ENCODE measurements at places on chromosomes 16 and 17.

GRCh38 chr17:55734128-55734781 is 11.6 kb upstream of the TMEM100 start:
- no peak for DNase-seq

DNA sequence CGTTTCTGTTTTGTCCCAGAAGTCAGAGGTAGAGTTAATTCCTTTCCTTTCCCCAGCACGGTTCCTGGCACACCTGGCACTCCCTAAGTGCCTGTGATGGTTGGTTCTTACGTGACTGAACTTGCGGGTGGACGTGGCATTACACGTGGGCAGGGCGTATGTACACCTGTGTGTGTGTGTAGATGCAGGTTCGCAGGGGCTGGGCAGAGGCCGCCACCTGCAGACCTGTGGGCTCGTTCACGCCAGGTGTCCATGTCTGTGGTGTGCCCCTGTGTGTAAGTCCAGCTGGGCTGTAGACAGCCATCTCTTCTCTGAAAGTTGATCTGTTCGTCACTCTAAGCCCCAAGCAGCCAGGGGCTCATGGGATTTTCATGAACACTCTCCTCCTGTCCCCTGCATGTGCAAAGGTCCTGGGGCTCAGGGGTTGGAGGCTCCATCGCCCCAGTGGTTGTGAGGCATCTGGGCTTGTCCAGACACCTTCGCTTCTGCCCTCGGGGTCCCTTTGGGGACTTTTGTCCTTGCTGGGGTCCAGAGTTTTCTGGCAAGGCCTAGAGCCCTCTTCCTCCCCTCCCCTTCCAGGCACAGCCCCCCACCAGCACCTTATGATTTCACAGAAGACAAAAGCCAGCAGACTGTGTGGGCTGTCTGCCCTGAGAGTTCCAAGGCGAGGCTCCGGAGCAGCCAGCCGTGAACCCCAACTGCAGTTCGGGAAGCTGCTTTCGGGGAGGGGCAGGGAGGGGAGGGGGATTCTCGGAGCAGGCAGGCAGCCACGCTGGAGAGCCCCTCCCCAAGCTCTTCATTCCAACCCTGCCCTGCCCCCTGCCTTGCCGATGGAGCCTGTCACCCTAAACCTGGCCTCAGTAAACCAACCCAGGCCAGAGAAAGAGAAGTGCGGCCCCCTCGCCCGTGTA is 5.4 kb upstream of the FSCN2 start:
- DNase-seq: no peak

DNA sequence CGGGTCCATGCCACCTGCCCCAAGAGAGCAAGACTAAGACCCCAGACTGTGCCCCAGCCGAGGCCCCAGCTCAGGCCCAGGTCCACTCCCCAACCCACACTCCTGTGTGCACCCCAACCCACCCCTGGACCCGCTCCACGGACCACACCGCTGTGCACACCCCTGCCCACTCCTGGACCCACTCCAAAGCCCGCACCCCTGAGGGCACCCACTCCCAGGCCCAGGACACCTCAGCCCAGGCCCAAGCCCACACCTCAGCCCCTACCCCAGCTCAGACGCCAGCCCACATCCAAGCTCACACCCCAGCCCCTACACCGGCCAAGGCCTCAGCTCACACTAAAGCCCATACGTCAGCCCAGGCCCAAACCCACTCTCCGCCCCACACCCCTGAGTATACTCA is 1.1 kb downstream of the SPEM3 start:
- no peak for DNase-seq

DNA sequence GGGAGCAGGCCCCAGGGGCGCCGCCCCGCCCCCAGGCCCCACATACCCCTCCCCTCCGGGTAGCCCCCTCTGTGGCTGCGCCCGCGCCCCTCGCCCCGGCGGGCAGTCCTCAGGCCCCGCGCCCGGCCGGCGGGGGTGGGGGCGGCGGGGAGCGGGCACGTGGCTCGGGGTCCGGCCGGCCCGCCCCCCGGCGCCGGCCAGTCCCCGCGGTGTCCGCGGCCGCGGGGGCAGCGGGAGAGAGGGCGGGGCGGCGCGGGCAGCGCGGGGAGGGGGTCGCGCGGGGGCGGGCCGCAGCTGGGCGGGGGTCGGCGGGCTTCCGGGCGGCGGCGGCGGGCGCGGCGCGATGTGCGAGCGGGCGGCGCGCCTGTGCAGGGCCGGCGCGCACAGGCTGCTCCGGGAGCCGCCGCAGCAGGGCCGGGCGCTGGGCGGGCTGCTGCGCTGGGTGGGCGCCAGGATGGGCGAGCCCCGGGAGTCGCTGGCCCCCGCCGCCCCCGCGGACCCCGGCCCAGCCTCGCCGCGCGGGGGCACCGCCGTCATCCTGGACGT is 335 bp downstream of the NECAB2 start:
- DNase-seq: no peak

- no peak for DNase-seq
Observed at GRCh38 chr17:16917671-16918394, 54.1 kb downstream of the TNFRSF13B start.

DNA sequence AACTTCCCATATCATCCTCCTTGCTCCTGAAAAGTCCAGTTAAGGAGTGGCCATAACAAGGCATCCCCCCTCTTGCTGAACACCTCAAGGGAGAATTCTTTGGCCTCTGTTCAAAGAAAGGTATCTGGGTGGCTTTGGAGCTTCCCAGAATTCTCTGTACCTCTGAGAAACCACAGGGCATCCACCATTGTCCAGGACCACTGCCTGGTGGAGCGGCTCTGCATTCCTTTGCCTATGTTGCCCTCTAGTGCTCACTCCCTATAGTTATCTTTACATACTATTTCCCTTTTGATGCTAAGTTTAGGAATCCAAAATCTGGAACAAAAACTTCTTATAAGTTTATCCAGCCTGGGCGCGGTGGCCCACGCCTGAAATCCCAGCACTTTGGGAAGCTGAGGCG is 30.3 kb downstream of the CHD9NB start:
- no peak for DNase-seq

GRCh38 chr16:67104061-67104460 is 5.7 kb upstream of the PHAF1 start:
- no peak for DNase-seq

DNA sequence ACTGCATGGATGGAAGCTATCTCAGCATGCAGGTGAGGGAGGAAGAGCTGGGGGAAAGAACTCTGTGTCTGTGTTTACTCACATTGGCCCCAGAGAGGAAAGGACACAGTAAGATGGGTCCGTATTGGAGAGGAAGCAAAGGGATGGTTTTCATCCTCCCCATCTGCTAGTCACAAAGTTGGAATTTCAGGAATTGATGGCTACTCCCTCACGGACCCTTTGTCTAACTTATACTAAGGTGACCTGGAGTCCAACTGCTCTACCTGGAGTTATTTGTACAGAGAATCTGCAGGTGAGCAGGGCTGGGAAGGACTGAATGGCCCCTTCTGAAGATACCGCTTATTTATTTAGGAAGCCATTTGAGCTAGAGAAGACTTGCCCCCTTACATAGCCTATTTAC is 55.1 kb downstream of the WNT3 start:
- no peak for DNase-seq

GRCh38 chr16:56625140-56625942 is at the start of gene MT1E:
MT1E (plus strand) TSS chr16:56625781; CDS start chr16:56625852, 71 bp downstream.
- no peak for DNase-seq

DNA sequence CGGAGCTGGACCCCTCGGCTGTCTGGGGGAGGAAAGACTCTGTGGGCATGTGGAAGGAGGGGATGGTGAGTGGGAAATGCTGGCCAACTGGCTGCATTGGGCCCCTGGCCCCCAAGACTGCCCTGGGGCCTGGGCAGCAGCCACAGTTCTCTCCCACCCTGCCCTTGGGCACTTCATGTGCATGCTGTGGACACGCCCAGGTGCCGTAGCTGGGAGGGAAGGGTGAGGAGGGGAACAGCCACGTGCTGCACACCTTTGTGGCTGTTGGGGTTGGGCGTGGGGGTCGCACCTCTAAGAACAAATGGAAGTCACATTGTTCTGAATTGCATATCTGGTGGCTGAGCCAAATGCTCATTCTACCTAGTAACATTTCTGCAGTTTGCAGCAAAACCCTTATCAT is 11.9 kb upstream of the ZNHIT3 start:
- DNase-seq: no peak

GRCh38 chr16:55592306-55592705 is 25.8 kb downstream of the CAPNS2 start:
- DNase-seq: no peak

DNA sequence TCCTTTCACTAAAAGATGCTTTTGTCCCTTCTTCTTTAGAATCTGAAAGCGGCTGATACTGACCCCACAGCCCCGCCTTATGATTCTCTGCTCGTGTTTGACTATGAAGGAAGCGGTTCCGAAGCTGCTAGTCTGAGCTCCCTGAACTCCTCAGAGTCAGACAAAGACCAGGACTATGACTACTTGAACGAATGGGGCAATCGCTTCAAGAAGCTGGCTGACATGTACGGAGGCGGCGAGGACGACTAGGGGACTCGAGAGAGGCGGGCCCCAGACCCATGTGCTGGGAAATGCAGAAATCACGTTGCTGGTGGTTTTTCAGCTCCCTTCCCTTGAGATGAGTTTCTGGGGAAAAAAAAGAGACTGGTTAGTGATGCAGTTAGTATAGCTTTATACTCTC is 10.1 kb upstream of the TANGO6 start:
- DNase-seq: no peak

DNA sequence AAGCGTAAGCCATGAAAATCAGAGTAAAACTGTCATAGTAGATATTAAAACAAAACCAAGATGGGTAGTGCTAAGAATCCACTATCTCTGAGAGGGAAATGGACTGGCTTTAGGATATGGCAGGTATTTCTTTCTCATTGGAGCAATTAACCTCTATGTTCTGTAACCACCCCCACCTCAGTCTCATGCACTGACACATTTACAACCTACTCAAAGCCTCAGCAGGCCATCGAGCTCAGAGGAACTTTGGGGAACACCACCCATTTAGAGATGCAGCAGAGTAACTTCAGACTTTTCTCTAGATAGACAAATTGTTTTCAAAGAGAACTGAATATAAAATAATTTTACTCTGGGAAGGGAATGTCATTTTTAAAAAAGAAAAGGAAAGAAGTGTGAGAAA is 615.8 kb upstream of the ZFHX3 start:
- no peak for DNase-seq

DNA sequence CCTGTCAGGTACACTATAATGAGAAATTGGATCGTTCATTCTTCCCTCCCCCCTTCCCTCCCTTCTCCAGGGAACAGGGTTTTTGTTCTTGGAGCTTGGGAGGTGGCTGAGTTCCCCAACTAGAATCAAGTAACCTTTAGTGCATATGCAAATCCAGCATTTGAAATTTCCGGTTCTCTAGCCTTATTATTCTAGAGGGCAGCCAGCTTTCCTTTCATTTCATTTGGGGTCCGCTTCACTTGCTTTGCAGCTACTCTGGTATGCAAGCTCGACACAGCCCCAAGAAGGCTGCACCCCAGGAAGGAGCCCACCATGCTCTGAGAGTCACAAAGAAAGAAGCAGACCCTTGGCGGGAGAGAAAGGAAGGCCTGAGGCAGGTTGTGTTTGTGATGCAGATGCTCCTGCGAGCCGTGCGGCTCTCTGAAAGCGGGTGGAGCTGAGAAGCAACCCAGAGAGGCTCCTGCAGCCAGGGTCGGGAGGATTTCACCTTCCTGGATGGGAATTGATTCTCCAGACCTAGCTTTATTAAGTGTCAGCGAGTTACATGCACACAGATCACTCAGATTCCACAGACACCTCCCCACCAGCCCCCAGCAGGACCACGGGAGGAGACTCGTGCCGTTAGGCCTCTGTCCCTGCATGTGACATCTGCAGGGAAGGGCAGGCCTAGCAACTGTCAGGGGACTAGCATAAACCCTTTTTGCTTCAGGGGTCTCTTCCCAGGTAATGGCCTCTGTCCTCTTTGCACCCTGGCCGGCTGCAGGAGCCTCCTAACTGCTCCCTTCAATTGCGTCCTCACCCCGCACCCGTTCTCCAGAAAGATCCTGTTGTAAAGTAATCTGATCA is 34.5 kb downstream of the PMM2 start:
- DNase-seq: no peak

DNA sequence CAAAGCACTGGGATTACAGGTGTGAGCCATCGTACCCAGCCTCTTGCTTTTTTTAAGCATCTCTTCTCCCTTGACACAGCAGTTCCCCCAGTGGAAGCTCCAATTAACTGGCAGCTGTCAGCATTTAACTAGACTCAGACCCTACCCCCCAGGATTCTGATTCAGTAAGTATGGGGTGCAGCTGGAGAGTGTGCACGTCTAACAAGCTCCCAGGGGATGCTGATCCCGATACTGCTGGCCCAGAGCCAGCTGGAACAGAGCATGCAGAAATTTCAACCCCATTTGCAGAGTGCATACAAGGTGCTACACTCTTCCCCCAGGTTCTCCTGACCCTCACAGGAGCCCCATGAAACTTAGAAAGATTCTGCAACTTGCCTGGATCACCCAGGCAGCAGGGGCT is 27.7 kb upstream of the BCO1 start:
- no peak for DNase-seq

- no peak for DNase-seq
Observed at GRCh38 chr16:72985148-72985941, 62.6 kb downstream of the ZFHX3 start.

DNA sequence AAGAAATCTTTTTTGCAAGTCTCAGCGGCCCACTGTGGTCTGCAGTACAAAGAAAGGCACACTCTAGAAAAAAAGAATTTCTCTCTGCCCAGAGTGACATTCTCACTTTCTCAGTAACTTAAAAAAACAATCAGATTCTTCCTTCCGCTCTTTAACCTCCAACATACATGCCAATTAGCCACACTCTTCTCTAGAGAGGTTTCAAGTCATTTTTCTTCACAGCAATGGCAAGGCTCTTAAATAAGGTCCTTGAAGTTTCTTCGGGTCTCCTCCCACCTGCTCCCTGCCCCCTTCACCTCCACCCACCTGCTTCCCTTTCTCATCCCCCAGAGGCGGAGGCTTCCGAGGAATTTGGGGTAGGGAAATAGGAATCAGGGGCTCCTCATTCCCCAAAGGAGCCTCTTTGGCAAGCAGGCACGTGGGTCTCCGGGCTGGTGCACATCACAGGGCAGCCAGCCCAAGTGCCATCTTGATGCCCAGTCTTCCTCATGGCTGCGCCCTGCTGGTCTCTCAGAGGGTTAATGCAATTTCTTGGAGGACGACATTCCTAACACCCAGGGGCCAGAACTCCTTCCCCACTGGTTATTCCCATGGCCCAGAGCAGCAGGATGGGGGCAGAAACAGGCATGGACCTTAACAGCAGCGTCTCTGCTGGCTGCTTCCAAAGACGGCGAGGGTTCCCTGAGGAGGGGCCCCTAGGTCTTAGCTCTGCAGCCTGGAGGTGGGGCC is 855 bp upstream of the MEOX1 start:
- no peak for DNase-seq

- no peak for DNase-seq
Observed at GRCh38 chr16:53848950-53849349, 145.0 kb downstream of the FTO start.

GRCh38 chr16:87436225-87437172 is 44.4 kb downstream of the MAP1LC3B start:
- DNase-seq: no peak

DNA sequence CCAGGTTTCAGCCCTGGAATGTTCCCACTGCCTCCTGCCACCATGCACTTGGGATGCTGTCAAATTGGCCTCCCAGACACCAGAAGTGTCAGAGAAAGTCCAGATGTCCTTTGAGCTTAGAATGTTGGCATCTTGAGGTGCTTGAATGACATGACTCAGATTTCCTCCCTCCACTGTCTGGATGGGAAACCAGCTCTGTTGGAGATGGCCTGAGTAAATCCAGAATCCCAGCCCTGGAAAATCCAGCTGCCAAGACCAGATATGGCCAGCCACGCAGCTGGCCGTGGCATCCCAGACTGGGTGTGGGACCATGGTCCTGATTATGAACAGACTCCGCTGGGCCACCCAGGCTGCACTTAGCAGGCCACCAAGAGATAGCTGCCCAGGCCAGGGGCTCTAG is 57.0 kb upstream of the CLEC3A start:
- no peak for DNase-seq
